Umbilical cord (tissue), 2 donors: ENCODE measurements at places on chromosomes 13 and 19. TPM values are rescaled to one million over a fixed set of nuclear protein-coding genes. Genes with fewer than 3 reads are reported as not detected.

CKM gene
- total RNA-seq: not detected

SBK3 gene
- total RNA-seq: not detected

DNA sequence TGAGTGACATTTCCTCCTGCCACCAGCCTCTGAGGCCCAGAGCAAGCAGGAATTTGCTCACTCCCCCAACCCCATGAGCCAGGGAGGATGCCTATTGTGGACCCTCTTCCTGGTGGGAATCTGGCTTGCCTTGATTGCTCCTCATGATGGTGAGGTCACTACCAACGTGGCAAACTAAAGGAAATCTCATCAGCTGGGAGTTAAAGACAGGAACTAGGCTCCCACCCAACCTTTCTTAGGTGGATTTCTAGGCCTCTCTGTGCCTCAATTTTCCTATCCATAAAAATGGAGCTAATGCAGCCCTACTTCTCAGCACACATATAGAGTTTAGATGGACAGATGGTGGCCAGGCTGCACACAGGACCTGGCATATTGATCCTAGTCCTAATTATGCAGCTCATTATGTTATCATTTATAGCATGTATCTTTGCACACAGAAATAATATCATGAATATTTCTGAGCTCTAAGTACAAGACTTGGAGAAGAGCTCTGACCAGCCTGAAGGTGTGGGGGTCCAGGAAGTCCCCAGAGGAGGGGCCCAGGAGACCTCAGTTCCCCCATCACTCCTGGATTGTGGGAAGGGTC is 2.0 kb downstream of the B3GNT3 start:
- no peak for DNase-seq

- peak; percentile 43 for DNase-seq
These were observed 1373.7 kb downstream of the PCDH9 start for GRCh38 chr13:65856431-65856830.

- DNase-seq: no peak
These were observed 12.0 kb downstream of the ZSWIM9 start for GRCh38 chr19:48182434-48182833.

DNA sequence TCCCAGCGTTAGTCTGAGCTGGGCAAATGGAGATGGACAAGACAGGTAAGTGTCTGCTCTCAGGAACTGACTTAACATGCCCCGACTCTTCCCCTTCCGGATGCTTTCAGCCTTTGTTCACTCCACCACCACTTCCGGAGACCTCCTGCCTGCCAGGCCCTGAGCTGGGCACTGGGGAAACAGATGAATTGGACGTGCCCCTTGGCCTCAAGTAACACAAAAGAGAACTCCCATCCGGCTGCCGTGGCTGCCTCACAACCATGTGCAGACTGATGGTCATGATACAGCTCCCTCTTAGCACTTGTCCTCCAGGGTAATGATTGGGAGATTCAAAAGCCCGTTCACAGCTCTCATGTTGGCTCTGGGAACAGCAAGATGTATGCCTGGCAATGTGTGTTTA is 6.9 kb downstream of the ZNF784 start:
- no peak for DNase-seq

FAM124A gene
- total RNA-seq: 3.6 TPM

DNA sequence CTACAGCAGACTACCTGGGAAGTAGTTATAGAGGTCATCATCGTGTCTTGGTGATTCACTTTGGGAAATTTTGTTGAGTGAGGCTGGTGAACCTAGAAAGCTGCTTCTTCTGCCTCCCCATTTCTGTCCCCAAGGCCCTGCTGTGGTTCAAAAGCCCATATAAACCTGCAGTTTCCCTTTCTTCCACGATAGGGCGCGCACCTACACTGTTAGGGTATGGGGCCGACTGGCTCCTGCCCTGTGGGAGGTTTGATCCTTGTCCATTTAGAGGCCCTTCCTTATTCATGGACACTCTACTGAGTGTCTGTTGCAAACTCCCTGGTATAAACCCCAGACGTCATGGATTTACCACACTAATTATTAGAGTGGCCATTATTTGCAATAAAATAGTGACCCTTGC is 191.8 kb downstream of the GGACT start:
- no peak for DNase-seq

PTPRH gene
- total RNA-seq: 0.24 TPM

ARHGAP35 gene
- total RNA-seq: 26.5 TPM

GRCh38 chr13:37429976-37430375 is 168.6 kb downstream of the POSTN start:
- DNase-seq: peak; percentile 48

DNA sequence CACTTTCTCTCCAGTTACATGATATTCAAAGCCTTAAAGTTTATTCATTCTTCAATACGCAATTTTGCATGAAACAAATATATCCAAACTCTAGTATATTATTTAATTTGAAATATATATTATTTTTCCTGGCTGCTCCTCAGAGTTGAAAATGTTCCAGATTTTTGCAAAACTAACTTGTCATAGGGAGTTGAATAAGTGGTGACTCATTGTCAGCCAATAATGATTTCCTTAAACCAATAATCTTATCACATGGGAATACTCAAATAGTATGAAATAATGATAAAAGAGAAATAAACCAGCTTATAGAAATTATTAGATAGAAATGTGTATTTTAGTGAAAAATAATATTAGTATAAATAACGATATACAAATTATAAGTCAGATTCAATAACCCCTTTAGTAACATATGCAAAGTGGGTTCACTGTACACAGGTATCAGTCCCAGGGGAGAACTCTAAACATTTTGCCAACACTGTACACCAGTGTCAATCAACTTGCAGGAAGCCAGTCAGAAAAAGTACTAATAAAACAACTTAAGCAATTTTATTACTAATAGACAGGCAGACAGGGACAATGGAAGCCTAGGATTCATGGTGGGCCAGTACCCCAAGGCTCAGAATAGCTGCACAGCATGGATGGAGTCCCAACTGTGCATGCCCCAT is 222.6 kb upstream of the KLHL1 start:
- no peak for DNase-seq

UPK1A gene
- 6.7 TPM for total RNA-seq

DNA sequence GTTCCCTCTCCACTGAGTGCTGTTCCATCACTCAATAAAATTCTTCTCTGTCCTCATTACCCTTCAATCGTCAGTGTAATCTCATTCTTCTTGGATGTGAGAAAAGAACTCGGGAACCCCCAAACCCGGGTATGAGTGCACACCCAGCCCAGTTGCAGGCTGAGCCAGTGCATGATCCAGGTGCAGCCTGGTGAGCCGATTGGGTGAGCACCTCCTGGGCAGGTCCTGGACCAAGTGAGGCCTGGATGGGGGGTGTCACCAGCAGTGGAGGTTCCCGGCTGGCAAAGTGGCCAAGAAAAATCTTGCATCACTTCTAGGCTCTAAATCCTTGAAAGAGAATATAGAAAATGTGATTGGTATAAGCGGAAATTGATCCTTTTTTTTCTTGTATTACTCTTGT is 878.8 kb upstream of the KLHL1 start:
- DNase-seq: no peak

CCNA1 gene
- total RNA-seq: not detected

SHANK1 gene
- total RNA-seq: 0.72 TPM

DNA sequence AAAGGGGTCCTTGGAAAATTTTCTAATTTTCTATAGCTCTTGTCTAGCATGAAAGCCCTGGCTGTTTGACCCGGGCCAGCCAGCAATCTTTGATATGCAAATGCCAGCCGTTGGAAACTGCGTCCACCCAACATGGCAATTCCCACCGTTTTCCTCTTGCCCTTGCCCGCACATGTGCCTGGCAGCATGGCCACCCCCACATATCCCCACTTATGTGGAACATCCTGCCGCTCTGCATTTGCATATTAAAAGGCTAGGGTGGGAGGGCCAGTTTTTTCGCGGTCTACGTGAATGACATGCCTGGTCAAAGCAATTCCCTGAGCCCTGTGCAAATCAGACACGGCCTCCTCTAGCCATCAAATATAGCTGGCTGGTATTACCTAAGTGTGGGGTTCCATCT is 110.3 kb upstream of the TDRD3 start:
- no peak for DNase-seq

GRCh38 chr19:33530296-33530695 is 8.7 kb upstream of the PEPD start:
- no peak for DNase-seq

- DNase-seq: peak; percentile 22
These were observed 446.6 kb downstream of the KLF5 start for GRCh38 chr13:73505376-73505890.

GRCh38 chr19:51282335-51282734 is 29.1 kb upstream of the IGLON5 start:
- DNase-seq: no peak

NECTIN2 gene
- 52.0 TPM for total RNA-seq

- no peak for DNase-seq
These were observed 13.0 kb downstream of the NUDT15 start for GRCh38 chr13:48050550-48050949.

- DNase-seq: no peak
These were observed 180.9 kb downstream of the DIAPH3 start for GRCh38 chr13:59982631-59983382.

CDC16 gene
- 52.5 TPM for total RNA-seq

EDDM13 gene
- total RNA-seq: not detected

SYT5 gene
- 1.9 TPM for total RNA-seq

GRWD1 gene
- 19.0 TPM for total RNA-seq

ITM2B gene
- total RNA-seq: 141 TPM

ZNF649 gene
- total RNA-seq: 10.8 TPM

GRCh38 chr13:43908156-43909126 is 28.7 kb downstream of the LACC1 start:
- peak; percentile 57 for DNase-seq

- no peak for DNase-seq
These were observed 36.5 kb downstream of the COL4A1 start for GRCh38 chr13:110270507-110270906.

RFPL4AL1 gene
- 20.2 TPM for total RNA-seq

DNA sequence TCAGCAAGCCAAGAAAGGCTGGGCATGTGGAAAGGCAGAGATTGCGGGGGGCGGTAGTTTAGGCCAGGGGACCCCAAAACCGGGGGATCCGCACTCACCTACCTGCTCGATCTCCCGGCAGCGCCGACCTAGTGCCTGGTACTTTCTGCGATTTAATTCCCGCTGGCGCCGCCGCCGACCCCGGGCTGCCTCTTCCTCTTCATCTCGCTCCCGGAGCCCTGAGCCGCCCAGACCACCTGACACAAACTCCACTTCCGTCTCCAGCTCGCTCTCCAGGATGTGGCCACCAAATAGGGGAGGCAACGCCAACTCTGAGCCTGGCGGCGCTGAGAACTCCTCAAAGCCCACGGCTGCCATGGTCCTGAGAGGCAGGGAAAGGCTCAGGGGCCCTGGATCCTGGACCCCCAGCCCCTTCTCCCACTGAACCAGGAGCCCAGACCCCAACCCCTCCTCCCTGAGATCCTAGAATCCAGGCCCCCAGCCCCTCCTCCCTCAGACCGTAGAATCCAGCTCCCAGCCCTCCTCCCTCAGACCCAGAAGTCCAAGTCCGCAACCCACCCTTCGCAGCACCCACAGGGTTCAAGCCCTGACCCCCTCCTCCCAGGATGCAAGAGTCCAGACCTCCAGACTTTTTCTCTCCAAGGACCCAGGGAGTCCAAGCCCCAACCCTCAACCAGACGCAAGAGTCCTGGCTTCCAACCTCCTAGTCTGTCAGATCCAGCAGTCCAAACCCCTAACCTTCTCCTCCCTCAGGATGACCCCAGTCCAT is 933 bp downstream of the TFPT start:
- DNase-seq: no peak

DNA sequence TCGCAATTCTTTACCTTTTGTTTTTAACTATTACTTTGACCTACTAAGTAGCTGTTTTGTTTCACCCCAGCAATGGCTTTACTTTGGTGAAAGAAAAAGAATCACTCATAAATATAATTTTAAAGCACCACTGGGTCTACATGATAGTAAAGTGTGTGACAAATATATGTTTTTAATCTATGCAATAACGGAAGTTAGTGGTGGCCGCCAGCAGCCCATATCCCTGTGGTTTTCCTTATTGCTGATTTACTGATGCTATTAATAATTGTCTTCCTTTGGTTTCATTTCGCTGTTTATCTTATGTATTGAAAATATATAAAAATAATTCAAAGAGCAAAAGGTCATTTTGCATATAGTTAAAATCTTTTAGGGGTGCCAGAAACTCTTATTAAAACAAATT is 491.3 kb downstream of the DIAPH3 start:
- no peak for DNase-seq

DNA sequence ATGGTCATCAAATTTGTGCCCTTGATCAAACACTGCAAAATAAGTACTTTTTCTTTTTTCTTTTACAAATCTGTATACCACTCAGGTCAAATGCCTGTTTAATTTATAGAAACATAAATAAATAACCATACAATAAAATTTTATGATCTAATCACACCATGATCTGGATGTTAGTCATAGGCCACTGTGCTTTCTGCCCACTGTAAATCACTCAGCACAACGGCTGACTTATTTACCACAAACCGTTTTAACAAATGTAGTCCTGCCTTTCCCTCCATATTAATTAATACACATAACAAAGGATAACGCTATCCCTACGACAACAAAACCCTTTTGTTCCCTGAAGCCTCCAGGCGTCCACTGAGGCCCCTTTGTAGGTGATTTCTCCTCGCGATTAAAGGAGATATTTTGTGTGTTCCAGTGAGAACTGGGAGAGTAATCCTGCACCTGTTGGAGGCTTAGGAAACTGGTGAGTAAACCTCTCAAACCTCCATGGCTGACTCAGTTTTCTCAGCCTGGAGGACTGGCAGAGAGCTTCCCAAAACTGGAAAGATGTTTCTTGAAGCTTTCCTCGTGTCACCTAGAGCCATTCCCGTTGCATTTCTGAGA is 477.1 kb upstream of the SGCG start:
- DNase-seq: no peak

DNA sequence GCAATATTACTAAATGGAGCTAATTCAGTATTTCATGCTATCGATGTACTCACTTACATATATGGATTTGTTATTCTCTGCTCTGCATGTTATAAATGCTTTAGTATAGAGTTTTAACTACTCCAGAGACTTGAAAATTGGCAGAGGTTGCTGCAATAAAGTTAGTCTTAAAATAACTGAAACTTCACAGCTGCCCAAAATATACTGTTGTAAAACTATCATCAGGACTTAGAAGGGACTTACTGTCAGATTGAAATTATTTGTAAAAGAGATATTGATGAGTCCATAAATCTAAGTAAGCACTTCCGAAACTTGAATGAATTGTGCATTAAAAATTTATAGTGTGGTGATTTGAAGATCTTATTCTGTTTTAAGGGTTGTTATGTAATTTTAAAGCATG is 1178.2 kb upstream of the PCDH20 start:
- DNase-seq: peak; percentile 47

GJB2 gene
- total RNA-seq: 13.0 TPM

GRCh38 chr19:29516821-29517395 is 8.9 kb upstream of the VSTM2B start:
- DNase-seq: no peak

GRCh38 chr19:38273499-38273898 is 9.1 kb downstream of the SPINT2 start:
- DNase-seq: no peak
